Activated CD4-positive, alpha-beta memory T cell treated with anti-CD3 and anti-CD28 coated beads for 36 hours (primary cell): ENCODE measurements at places on chromosomes 11 and 22.
A peak's percentile ranks its signal among the peaks of the same experiment; 100 is the strongest.

GRCh38 chr11:47980088-47980906 lies at the start of gene PTPRJ:
TSS of gene PTPRJ (plus strand) at chr11:47980559. CDS start at chr11:47980913, 354 bp downstream.
- peak; percentile 64 for DNase-seq

DNA sequence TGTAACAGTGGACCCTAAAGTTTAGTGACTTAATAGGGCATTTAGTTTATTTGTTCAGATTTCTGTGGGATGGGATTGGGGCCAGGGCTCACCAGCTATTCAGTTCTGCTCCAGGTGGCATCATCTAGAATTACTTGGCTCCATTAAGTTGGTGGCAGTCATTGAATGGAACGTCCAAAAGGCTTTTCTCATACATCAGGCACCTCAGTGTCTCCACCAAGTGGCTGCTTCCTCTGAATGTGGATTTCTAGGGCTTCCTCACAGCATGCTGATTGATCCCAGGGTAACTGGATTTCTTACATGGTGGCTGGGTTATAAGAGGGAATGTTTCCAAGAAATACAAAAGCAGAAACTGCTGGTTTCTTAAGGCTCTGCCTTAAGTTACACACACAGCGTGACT lies 34.7 kb downstream of the USP47 start:
- DNase-seq = no peak

- no peak for DNase-seq
Observed at GRCh38 chr11:86463120-86463519, 88.4 kb downstream of the CCDC81 start.

GRCh38 chr22:26398741-26399153 lies 30.3 kb upstream of the ASPHD2 start:
- DNase-seq = peak; percentile 77

- no peak for DNase-seq
Observed at GRCh38 chr11:95816037-95816436, 25.7 kb downstream of the CEP57 start.
